Cortex of kidney (tissue), 1 donor: ENCODE measurements at places on chromosomes 2 and 18.

GRCh38 chr2:12606472-12607000 lies 110.2 kb upstream of the TRIB2 start:
- no peak for DNase-seq

DNA sequence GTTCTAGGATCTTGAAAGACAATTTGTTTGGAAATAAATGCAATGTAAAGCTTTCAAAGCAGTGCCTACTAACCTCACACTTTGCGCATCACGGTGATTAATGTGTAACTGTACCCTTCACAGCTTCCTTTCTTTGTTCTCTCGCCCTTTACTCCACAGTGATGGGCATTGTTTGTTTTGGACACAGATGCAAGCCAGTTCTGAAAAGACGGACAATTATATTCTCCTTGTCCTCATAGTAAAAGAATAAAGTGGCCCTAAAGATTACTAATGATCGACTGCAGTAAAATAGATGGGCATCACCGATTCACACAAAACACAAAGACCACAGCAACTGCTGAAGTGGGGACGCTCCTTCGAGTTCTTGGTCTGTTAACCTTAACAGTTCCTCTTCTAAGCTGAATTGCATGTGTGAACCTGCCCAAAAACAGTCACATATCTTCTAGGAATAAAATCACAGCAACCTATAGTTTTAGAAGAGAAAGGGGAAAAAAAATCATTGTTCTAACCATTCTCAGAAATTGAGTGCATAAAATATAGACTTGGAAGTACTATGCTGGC lies 7.7 kb downstream of the L3MBTL4 start:
- no peak for DNase-seq

DNA sequence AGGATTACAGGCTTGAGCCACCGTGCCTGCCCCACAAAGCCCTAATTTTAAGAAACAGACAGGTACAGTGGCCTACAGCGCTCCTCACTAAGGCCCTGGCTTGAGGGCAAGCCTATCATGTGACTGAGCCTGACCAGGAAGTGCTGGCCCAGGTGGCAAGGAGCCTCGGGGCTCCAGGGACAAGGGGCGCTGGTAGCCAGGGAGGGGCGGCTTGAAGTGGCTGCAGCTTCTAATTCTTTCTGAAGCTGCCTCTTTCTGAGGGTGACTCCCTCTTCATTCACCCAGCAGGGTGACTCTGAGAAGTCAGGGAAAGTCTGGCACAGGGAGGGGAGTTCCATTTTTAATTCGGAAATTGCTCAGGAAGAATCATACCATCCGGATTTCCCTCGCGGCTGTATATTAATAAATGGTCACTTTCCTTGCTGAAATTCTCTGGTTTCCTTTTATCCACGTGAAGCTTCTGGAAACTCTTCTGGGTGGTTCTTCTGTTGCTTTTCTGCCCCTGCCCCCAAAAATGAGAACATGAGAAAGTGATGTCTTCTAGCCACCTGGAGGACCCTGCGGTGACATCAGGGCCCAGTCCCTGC lies 115.7 kb downstream of the FAM210A start:
- no peak for DNase-seq

GRCh38 chr2:16643099-16643498 lies 22.5 kb downstream of the CYRIA start:
- DNase-seq: no peak

DNA sequence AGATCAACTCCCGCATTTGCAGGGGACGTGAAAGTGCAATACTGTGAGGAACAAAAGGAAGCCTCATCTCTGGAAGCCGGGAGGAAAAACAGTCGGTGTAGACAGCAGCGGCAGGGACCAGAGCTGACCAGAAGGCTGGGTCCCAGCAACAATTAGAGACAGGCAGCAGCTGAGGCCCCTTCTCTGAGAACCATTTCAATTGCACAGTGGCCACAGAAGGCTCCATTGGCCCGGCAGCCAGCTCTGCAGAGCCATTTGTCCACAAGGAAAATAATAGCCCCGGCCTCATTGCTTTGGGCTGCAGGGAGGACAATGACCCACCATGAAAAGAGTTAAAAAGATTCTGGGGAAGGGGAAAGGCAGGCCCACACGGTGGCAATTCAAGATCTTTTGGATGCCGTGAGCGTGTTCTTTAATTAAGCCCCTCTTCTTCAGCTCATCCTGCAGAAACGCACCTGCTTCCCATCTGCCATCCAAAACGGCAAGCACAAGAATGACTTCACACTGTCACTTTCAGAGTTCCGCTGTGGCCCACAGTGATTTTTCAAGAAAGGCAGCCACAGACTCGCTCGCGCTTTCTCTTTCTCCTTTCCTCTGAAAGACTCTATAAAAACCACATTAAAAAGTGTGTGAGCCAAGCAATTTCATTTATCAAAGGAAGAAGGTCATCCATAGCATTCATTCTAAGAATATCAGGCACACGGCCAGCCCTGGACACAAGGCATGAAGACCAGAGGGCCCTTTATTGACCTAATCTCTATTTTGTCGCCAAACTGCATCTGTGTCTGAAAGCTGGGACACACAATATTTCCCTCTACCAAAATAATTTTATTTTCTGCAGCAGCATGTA lies 293.6 kb downstream of the SOX11 start:
- no peak for DNase-seq

DNA sequence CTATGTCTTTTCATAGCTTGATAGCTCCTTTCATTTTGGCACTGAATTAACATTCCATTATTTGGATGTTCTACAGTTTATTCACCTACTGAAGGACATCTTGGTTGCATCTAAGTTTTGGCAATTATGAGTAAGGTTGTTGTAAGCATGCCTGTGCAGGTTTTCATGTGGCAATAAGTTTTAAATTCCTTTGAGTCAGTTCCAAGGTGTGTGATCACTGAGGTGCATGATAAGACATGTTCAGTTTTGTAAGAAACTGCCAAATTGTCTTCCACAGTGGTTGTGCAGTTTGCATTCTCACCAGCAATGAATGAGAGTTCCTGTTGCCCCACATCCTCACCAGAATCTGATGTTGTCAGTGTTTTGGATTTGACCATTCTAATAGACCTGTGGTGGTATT lies 24.2 kb downstream of the XDH start:
- DNase-seq: no peak

- no peak for DNase-seq
Observed at GRCh38 chr2:186653511-186653910, 40.3 kb upstream of the FAM171B start.

GRCh38 chr2:235937526-235937925 lies 230.7 kb downstream of the GBX2 start:
- no peak for DNase-seq

DNA sequence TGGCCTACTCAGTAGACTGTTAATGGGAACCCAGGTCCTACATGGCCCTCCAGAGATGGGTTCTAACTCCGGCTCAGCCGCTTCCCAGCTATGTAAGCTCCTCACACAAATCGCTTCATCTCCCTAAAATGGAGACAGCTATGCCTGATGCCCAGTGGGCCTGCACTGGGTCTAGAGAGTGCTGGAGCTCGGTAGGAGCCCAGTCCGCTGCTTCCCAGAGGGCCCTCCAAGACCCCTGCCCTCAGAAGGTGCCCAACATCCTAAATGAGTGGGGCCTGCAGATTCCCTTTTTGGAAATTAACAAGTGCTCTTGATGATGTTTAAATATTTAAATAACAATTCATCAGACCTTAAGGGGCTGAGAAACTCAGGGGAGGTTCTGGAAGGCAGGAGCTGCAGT lies 47.1 kb downstream of the HS1BP3 start:
- DNase-seq: no peak

GRCh38 chr2:152585830-152586484 lies 131.3 kb downstream of the PRPF40A start:
- DNase-seq: no peak

GRCh38 chr2:10230499-10230898 lies 72.2 kb upstream of the HPCAL1 start:
- no peak for DNase-seq

DNA sequence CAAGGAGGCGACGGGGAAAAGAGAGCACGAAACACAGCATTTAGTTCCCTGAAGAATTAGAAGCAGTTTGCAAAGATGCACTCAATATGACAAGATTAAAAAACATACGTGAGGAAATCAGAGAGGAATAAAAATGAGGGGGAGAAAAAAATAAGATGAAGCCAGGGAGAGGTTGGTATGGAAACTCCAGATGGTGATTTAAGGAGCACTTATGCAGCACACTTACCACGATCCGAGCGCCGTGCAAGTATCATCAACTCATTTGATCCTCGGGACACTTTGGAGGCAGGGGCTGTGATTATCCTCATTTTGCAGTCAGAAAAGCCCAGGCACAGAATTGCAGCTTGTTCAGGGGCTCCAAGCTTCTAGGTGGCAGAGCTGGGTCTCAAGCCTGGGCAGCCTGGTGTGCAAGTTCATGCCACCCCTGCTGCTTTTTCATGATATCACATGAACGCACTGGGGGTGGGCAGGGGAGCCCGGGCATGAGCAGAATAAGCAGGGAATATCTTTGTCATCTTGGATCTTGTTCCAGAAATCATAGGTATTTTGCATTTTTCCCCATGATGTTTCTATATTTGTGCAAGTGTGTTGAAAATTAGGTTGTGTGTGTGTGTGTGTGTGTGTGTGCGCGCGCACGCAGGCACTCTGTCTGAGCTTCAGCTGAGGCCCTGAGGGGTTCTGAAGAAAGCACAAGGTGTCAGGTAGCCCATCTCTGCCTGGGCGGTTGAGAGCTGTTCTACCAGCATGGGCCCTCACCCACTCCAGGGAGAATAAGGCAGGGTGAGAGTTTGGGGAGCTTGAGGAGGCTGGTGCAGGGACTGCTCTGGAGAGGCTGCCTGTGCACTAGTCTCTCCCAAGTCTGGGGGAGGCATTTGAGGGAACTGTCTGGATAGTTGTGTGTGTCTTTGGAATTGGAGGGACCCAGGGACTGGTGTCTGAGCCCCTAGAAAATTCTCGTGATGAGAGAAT lies 25.0 kb upstream of the PDIA6 start:
- no peak for DNase-seq

DNA sequence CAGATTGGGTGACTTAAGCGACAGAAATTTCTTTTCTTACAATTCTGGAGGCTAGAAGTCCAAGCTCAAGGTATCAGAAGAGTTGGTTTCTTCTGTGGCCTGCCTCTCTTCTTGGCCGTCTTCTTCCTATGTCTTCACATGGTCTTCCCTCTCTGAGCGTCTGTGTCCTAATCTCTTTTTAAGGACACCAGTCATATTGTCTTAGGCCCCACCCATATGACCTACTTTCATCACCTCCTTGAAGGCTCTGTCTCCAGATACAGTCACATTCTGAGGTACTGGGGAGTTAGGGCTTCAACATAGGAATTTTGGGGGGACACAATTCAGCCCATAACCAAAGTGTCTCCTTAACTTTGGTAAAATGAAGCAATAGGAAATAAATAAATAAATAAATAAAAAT lies 110.9 kb upstream of the EPC2 start:
- no peak for DNase-seq

- DNase-seq: no peak
Observed at GRCh38 chr2:15043336-15044058, 411.0 kb downstream of the LRATD1 start.
